ENCODE measurements at places on chromosomes 3 and 15.

GRCh38 chr15:75712668-75713337, at the start of gene CSPG4:
Gene CSPG4, minus strand, starts transcription at chr15:75712848. Its CDS starts 93 bp downstream, at chr15:75712755.
- no peaks in the 10 kb centered on the region for H3K36me3 ChIP-seq
- H3K27me3 ChIP-seq: peaks cover 19% of the 10 kb centered on the region
- no peak for DNase-seq
- no peak within 1 kb of the TSS for H3K27ac ChIP-seq
- no peaks in the 10 kb centered on the region for H3K4me1 ChIP-seq

DNA sequence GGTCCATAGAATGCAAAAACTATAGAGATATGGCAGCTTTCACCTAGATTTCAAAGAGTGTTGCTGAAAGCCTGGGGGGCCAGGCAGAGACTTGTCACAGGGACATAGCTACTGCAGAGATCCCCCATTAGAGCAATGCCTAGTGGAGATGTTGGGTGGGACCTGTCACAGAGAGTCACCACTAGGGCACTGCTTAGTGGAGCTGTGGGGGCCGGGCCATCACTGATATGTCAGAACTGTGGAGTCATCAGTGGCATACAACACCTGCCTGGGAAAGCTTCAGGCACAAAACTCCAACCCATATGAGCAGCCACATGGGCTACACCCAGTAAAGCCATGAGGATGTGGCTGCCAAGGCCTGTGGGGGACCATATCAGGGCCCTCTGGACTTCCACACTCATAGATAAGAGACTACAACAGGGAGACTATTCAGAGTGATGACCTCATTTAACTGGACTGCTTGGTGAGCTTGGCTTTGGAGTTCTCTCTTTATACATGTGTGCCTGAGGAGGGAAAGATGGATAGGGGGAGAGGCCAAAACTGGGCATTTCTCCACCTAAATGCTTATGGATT, 176.3 kb downstream of the ZNF621 start:
- peaks cover 31% of the 10 kb centered on the region for H3K27me3 ChIP-seq
- H3K27ac ChIP-seq: no peak overlapping the region
- no peak overlapping the region for H3K4me3 ChIP-seq

- H3K4me1 ChIP-seq: no peaks in the 10 kb centered on the region
- H3K4me3 ChIP-seq: no peak overlapping the region
- H3K27me3 ChIP-seq: no peaks in the 10 kb centered on the region
- H3K36me3 ChIP-seq: no peaks in the 10 kb centered on the region
- no peak for DNase-seq
Observed at GRCh38 chr15:35080226-35080625, 4.9 kb downstream of the NANOGP8 start.

- H3K4me3 ChIP-seq: peak overlapping the region; percentile 66
- H3K27ac ChIP-seq: peak overlapping the region; percentile 100
- H3K36me3 ChIP-seq: peaks cover 23% of the 10 kb centered on the region
- no peaks in the 10 kb centered on the region for H3K27me3 ChIP-seq
- DNase-seq: no peak
- peaks cover 74% of the 10 kb centered on the region for H3K4me1 ChIP-seq
Observed at GRCh38 chr3:13010780-13011572, 62.3 kb downstream of the IQSEC1 start.

- H3K4me1 ChIP-seq: no peaks in the 10 kb centered on the region
- DNase-seq: no peak
- H3K36me3 ChIP-seq: no peaks in the 10 kb centered on the region
- no peak overlapping the region for H3K27ac ChIP-seq
- no peak overlapping the region for H3K4me3 ChIP-seq
Observed at GRCh38 chr15:99117563-99118257, 12.8 kb downstream of the SYNM start.

DNA sequence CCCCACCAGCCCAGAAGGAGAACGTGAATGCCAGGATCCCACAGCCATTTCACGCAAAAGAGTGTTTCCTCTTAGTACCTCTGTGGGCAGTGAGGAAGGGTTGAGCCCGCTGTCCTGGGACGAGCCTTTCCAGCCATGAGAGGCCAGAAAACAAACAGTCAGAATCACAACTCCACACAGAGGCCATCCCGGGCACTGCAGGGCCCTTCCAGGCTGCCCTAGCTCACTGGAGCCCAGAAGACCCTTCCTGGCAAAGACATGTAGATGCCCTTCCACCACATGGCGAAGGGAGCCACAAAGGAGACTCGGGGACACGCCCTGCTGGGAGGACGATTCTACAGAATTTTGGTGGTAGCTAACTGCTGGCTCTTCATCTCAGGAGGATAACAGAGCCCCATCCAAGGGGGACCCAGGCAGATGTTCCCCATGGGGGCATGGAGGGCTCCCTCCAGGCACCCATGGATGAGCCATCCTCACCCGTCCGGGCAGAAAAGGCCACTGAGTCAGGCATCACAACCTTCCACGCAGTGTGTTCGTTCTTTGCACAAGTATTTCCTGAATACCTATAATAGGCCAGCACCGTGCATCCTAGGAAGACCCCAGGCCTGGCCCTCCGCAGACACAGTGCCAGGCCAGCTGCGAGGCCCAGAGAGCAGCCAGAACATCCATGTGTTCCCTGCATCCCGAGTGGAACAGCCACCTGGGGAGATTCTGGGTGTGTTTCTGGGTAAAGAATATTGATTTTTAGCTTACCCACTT, 47.2 kb downstream of the SLC12A8 start:
- H3K4me1 ChIP-seq: peaks cover 2% of the 10 kb centered on the region
- no peak for DNase-seq
- H3K27me3 ChIP-seq: peaks cover 37% of the 10 kb centered on the region
- H3K36me3 ChIP-seq: no peaks in the 10 kb centered on the region
- no peak overlapping the region for H3K4me3 ChIP-seq

DNA sequence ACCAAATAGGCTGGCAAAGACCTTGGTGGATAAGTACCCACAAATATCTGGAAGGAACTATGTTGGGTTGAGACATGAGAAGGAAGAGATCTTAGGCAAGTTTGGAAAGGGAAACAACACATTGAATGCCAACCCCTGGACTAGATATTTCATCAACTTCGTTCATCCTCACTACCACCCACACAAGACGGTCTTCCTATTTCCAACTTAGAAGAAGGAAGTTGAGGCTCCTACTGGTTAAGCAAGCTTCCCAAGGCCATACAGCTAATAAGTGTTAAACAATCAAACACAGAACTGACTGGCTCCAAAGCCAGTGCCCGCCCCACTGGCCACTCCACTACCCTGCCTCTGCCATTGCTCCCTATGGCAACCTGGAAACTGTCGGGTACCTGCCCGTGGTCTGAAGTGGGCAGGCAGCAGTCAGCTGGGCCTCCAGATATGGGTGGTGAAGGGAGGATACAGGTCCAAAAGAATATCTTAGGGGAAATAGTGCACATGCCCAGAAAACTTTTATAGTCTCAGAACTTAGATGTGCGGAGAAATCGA, 94.9 kb downstream of the LIPC start:
- H3K4me3 ChIP-seq: no peak overlapping the region
- H3K27ac ChIP-seq: no peak overlapping the region
- DNase-seq: no peak
- H3K4me1 ChIP-seq: peaks cover 1% of the 10 kb centered on the region

GRCh38 chr15:100733101-100733842, 130.9 kb downstream of the ASB7 start:
- no peak for DNase-seq
- no peak overlapping the region for H3K4me3 ChIP-seq
- no peak overlapping the region for H3K27ac ChIP-seq
- no peaks in the 10 kb centered on the region for H3K36me3 ChIP-seq

GRCh38 chr3:121483290-121483689, 62.5 kb downstream of the POLQ start:
- no peak overlapping the region for H3K27ac ChIP-seq
- H3K27me3 ChIP-seq: no peaks in the 10 kb centered on the region

DNA sequence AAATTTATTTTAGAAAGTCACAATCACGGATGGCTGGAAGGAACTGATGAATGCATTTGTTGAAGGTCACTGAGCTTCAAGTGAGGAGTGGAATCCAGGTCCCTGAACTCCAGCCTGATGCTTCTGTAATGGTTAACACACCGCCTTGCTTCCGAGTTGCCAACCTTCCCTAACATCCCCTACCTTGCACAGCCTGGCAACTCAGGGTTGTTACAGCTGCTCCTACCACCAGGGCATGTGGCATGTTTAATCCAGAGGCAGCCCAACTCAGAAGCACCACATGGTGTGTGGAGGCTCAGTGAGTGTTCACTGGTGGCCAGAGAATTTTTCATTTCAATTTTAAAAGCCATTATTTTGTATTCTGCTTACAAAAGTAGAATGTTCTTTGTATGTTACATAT, 4.9 kb downstream of the TM2D3 start:
- no peak overlapping the region for H3K27ac ChIP-seq
- no peaks in the 10 kb centered on the region for H3K27me3 ChIP-seq
- no peak for DNase-seq
- peaks cover 36% of the 10 kb centered on the region for H3K36me3 ChIP-seq
- no peak overlapping the region for H3K4me3 ChIP-seq

DNA sequence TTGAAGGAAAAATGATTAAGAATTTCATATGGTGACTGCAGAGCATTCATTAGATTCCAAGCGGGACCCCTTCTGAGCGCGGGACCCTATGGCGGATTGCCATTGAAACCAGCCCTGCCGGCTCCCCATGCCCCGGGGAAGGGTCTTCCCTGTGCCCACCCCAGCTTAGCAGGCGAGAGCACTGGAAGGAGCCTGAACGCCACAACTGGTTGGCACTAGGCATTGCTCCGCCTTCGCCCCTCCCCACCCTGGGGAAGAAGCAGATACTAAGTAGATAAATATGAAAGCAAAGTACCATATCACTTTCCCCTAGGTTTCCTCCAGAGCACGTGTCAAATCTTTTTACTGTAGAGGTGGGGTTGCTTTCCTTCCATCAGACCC, 70.7 kb downstream of the CYP19A1 start:
- no peak for DNase-seq
- peaks cover 12% of the 10 kb centered on the region for H3K27me3 ChIP-seq
- no peak overlapping the region for H3K27ac ChIP-seq
- H3K4me3 ChIP-seq: no peak overlapping the region

GRCh38 chr3:174424656-174425055, 434.5 kb upstream of the NAALADL2 start:
- no peak for DNase-seq
- H3K4me1 ChIP-seq: no peaks in the 10 kb centered on the region
- no peaks in the 10 kb centered on the region for H3K36me3 ChIP-seq
- no peaks in the 10 kb centered on the region for H3K27me3 ChIP-seq
- no peak overlapping the region for H3K4me3 ChIP-seq

GRCh38 chr3:17833786-17834559, 91.5 kb upstream of the TBC1D5 start:
- no peak overlapping the region for H3K27ac ChIP-seq
- H3K36me3 ChIP-seq: no peaks in the 10 kb centered on the region
- H3K4me1 ChIP-seq: no peaks in the 10 kb centered on the region
- H3K4me3 ChIP-seq: no peak overlapping the region
- peaks cover 21% of the 10 kb centered on the region for H3K27me3 ChIP-seq

DNA sequence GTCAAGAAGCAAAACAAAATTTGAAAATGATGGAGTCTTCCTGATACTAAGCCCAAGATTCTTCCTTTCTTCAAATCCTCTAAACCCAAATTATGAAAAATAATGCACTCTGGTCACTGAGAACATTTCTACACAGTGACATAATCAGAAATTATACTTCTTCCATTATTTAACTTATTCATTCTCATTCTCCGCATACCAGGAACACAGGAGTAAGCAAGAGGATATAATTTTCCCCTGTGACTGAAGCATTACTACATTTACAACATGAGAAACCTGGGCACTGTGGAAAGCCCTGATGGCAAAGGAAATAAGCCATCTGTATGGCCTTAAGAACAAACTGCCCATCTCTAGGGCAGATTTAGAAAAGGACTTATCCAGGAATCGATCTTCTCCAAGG, 47.0 kb downstream of the EXD1 start:
- H3K36me3 ChIP-seq: no peaks in the 10 kb centered on the region
- H3K4me1 ChIP-seq: peaks cover 1% of the 10 kb centered on the region
- H3K27ac ChIP-seq: no peak overlapping the region
- H3K27me3 ChIP-seq: peaks cover 13% of the 10 kb centered on the region
- no peak overlapping the region for H3K4me3 ChIP-seq

GRCh38 chr3:126557415-126557745, 1.4 kb downstream of the C3orf22 start:
- no peak overlapping the region for H3K27ac ChIP-seq
- no peaks in the 10 kb centered on the region for H3K4me1 ChIP-seq
- no peaks in the 10 kb centered on the region for H3K36me3 ChIP-seq
- peaks cover 16% of the 10 kb centered on the region for H3K27me3 ChIP-seq
- H3K4me3 ChIP-seq: no peak overlapping the region

- peaks cover 56% of the 10 kb centered on the region for H3K36me3 ChIP-seq
- peaks cover 93% of the 10 kb centered on the region for H3K4me1 ChIP-seq
- H3K4me3 ChIP-seq: peak overlapping the region; percentile 27
- no peaks in the 10 kb centered on the region for H3K27me3 ChIP-seq
- H3K27ac ChIP-seq: peak overlapping the region; percentile 92
Observed at GRCh38 chr3:56781762-56782161, 20.0 kb downstream of the ARHGEF3 start.

GRCh38 chr3:119700920-119701734, 1.7 kb upstream of the CFAP91 start:
- no peak for DNase-seq
- H3K27ac ChIP-seq: peak overlapping the region; percentile 62
- peaks cover 9% of the 10 kb centered on the region for H3K36me3 ChIP-seq
- peaks cover 46% of the 10 kb centered on the region for H3K4me1 ChIP-seq
- H3K27me3 ChIP-seq: peaks cover 16% of the 10 kb centered on the region

GRCh38 chr15:65906396-65906795, 37.1 kb downstream of the RAB11A start:
- no peaks in the 10 kb centered on the region for H3K27me3 ChIP-seq
- H3K27ac ChIP-seq: no peak overlapping the region
- DNase-seq: no peak
- no peak overlapping the region for H3K4me3 ChIP-seq

GRCh38 chr15:68637767-68638404, 59.1 kb downstream of the CORO2B start:
- H3K27me3 ChIP-seq: no peaks in the 10 kb centered on the region
- no peaks in the 10 kb centered on the region for H3K36me3 ChIP-seq
- no peak for DNase-seq
- H3K4me1 ChIP-seq: no peaks in the 10 kb centered on the region

- peaks cover 16% of the 10 kb centered on the region for H3K36me3 ChIP-seq
- H3K27ac ChIP-seq: no peak overlapping the region
- peaks cover 6% of the 10 kb centered on the region for H3K4me1 ChIP-seq
- H3K27me3 ChIP-seq: no peaks in the 10 kb centered on the region
Observed at GRCh38 chr3:42032693-42033349, 58.3 kb upstream of the TRAK1 start.

GRCh38 chr15:62035256-62035924, 24.9 kb downstream of the VPS13C start:
- H3K4me3 ChIP-seq: no peak overlapping the region
- H3K36me3 ChIP-seq: peaks cover 42% of the 10 kb centered on the region

- H3K27me3 ChIP-seq: no peaks in the 10 kb centered on the region
- H3K4me3 ChIP-seq: no peak overlapping the region
- no peak overlapping the region for H3K27ac ChIP-seq
- peaks cover 14% of the 10 kb centered on the region for H3K36me3 ChIP-seq
Observed at GRCh38 chr15:67143646-67144045, 78.2 kb downstream of the SMAD3 start.

Measured in activated CD8-positive, alpha-beta memory T cell treated with anti-CD3 and anti-CD28 coated beads, Interleukin-2, amount 10 ng/mL, durations not matched to agents 7 days and 5 days (primary cell).